ENCODE measurements at places on chromosomes 16 and 17.

DNA sequence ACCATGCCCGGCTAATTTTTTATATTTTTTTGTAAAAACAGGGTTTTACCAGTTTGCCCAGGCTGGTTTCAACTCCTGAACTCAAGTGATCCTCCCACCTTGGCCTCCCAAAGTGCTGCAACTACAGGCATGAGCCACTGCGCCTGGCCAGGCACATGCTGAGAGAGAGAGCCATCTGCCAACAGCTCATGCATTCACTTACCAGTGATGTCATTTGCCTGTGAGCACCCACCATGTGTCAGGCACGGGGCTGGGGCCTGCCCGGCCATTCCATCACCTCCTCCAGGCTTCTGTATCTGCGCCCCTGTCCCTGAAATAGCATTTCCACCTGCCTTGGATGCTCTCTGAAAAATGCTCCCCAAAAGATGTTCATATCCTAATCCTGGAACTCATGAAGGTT lies 43.6 kb upstream of the PEMT start:
- DNase-seq = peak; percentile 10

- peak; percentile 65 for DNase-seq
Observed at GRCh38 chr17:56653877-56654276, 60.4 kb downstream of the NOG start.

DNA sequence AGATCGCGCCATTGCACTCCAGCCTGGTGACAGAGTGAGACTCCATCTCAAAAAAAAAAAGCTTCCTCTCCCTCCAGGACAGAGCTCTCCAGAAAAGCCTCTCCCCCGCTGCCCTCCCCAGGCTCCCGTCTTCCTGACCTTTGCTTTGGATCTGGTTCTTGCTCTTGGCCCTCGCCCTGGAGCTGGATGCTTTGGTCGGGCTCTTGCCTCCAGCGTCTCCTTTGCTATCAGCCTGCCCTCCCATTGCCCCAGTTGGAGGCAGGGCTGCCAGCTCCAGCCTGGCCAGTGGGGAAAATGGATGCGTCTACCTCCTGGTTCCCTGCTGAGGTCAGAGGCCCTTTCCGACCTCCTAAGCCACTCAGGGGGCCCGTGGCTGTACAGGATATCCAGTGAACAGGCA lies 35.9 kb downstream of the TRARG1 start:
- no peak for DNase-seq

GRCh38 chr16:56365552-56365951 lies 59.8 kb downstream of the AMFR start:
- DNase-seq = no peak

DNA sequence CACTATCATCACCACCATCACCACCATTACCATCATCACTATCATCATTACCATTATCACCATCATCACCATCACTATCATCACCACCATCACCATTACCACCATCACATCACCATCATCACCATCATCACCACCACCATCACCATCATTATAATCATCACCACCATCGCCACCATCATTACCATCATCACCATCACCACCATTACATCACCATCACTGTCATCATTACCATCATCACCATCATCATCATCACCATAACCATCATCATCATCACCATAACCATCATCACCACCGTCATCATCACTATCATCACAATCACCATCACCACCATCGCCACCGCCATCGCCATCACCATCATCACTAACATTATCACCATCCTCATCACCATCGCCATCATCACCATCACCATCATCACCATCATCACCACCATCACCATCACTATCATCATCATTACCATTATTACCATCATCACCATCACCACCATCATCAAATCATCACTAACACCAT lies 4.9 kb upstream of the JPH3 start:
- no peak for DNase-seq

DNA sequence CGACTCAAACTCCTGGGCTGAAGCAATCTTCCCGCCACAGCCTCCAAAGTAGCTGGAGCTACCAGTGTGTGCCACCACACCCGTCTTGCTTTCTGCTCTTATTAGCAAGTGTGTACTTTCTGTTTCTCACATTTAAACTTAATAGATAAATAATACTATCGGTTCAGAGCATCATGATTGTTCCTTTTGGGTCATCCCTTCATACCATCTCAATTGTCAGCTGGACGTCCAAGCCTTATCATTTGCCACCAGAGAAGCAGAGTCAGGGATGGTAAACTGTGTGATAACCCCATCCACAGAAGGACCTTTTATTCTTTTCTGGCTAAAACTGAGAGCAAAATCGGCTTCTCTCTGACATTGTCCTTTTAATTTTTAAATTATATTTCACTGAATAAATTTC lies 279.8 kb upstream of the GOT2 start:
- no peak for DNase-seq

GRCh38 chr16:47753659-47754058 lies 292.5 kb downstream of the PHKB start:
- DNase-seq = no peak

DNA sequence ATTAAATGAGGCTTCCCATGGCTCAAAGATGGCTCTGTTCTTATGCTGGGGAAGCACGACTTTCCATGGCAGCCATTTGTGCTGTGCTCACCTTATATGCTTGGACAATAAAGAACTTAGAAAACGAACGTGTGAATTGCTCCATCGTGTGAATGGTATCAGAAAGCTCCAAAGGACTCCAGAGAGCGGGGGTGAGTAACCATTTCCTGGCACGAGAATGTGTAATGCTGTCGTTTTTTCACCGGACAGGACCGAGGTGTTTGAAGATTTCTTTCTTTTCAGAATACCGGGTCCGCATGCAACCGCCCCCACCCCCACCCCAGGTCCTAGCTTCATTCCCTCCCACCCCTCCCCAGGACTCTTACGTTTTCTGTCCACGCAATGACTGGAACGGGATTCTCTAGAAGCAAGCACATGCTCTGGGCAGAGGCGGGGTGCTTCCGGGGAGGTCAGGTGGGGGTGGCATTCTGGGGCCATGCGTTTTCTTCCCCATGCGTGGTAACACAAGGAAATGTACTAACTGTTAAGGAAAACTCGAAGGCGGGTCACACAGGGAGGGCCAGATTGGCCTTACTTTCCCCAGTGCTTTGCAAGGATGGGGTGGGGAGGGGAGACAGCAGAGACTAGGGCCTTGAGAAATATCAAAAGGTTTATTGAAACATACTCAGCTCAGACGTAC lies 26.2 kb downstream of the GPRC5B start:
- no peak for DNase-seq

All from AG08395 (cell line).